Globus pallidus (tissue), 1 donor: ENCODE measurements at places on chromosomes 16 and 17.

- DNase-seq: no peak
These were observed 18.1 kb downstream of the KCNJ12 start for GRCh38 chr17:21394265-21394664.

DNA sequence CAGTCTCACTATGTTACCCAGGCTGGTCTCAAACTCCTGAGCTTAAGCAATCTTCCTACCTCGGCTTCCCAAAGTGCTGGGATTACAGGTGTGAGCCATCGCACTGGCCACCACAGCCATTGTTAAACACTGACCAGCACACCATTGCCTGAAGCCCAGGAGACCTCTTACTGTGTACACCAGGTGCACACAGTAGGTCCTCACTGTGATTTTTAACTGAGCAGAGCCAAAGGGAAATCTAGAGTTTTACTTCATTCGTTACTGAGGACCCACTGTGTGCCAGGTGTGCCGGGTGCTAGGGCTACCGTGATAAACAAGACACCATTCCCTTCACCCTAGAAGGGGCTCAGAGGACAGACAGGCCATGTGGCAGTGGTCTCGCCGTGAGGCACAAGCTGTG lies 4.2 kb downstream of the ITGB4 start:
- no peak for DNase-seq

GRCh38 chr17:17118399-17118798 lies 76.1 kb downstream of the MPRIP start:
- no peak for DNase-seq

DNA sequence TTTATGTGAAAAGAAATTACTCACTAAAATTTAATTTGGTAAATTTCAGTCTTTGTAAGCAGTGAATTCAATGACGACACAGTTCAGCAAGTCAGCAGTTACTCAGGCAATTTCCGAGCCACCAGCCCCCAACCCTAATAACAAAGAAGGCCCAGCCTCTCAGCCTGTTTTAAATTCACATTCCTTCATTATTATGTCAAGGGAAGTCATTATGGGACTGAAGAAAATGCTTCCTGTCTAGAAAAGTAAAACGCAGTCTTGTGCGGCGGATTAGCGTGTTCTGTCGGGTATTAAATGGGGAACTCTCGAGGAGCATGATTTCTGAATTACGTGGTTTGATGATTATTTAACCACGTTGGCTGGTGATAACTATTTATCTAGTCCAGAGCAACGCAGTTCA lies 177.6 kb downstream of the AIPL1 start:
- no peak for DNase-seq

DNA sequence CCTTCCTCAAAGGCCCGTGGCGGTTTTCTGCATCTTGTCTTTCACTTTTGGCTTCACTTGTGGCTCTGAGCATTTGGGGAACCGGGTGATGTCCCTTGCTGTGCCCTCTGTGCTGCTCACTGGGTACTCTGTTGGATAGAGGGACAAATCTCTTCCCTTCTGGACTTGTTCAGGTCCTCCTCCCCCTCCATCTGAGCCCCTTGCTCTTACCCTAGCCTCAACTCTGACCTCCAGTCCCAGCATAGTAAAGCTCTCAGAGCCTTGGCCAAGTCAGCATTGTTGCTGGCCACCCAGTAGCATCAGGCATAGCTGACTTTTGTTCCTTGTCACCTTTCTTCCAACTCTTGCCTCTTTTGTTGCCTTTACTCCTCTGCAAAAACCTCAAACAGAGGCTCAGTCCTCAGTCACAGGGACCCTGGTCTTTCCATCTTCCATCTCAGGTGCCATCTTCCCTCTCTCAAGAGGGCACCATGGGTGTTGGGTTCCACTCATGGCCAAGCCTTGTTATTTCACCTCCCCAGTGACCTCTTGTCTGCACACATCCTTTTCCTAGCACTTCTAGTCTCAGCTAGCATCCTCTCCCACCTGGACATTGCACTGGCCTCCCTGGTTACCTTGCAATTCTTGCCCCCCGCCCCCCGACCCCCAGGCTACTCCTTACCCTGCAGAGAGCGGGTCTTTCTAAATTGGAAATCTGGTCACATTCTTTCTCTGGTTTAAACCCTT lies 393 bp upstream of the PSMB10 start:
- DNase-seq: no peak

GRCh38 chr17:8835631-8836364 lies 31.7 kb downstream of the PIK3R6 start:
- no peak for DNase-seq
